Erythroblast (primary cell): ENCODE measurements at places on chromosomes 4 and X.

DNA sequence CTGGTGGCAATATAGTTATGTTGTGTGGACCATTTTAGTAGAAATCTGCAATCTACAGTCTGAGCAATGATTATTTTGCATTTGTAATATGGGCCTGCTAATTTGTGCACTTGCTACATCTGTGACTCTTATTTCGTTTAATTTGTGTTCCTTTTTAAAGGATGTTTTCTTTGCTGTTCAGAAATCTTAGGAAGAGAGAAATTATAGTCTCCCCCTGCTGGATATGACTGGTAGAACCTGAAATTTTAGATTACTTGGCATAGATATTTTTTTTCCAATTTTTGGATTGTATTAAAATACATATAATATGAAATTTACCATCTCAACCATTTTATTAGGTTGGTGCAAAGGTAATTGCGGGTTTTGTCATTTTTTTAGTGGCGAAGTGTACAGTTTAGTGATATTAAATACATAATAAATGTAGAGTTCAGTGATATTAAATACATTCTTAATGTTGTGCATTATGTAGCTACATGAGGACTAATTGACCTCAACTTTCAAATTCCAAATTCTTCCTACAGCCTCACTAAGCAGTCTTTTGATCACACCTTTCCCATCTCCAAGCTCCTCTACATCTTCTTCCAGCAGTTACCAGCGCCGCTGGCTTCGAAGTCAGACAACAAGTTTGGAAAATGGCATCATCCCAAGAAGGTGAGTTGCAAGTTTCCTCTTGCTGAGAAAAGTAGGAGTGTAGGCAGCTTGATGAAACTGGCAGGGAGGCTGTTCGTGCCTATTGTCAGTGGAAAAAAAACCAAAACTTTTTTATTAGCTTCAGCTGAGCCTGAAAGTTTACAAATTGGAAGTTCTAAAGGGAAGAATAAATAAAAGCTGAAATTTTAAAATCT, 82.2 kb downstream of the FNIP2 start:
- DNase-seq = peak; percentile 73

DNA sequence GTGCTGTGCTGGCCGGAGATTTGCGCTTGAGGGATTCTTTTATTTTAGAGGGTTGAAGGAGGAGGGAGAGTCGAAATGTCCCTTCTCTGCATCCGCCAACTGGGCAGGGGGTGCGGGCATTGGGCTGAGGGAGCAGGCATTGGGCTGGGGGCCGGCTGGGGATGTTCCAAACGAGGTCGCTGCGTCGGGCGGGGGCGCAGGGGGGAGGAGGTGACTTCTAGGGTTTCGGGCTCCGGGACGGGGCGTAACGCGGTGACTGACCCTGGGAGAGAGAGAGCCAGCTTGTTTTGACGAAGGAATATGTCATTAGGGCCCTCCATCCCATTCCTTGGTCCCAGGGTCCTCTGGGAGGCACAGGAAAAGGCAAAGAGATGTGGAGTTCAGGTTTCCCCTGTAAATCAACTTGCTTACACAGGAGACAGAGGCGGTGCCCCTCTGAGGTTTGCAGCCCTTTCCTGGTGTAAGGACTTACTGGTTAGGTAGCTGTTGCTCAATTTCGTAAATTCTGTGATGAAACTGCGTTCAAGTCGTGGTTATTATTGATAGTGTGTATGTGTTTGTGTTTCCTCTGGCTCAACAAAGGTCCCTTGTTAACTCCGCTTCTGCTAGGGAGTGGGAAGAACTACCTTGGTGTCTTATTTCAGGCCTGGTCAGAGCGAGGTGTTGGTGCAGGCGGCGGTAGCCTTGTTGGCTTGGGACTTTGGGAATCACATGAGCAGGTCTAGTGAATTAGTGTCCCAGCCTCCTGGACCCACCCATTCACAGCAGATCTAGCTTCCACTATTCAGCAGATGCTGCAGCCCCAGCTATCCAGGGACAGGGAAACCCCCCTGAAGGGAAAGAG, 716 bp downstream of the FHIP1A start:
- no peak for DNase-seq

- no peak for DNase-seq
Observed at GRCh38 chrX:142819461-142819860, 206.3 kb upstream of the SPANXN4 start.

GRCh38 chr4:82561786-82562563, at the start of gene TMEM150C:
Gene TMEM150C (minus strand): TSS chr4:82561988. CDS start chr4:82504657, 57,331 bp downstream.
- no peak for DNase-seq

DNA sequence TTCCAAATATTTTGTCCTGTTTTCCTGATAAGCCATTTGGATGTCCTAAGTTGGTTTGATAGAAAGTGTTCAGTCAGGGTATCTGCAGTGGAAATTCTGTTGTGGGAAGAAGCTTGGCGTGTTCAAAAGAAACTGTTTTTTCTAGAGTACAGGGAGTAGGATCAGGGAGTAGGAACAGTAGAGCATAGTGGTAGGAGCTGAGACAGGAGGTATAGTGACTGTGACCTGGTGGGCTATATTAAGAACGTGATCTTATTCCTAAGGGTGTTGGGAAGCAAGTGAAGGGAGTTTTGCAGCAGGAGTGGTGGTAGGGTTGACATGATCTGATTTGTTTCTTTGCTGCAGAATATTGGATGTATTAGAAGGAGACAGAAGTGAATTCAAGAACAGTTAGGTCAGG, 348.2 kb downstream of the BMPR1B start:
- DNase-seq = no peak

- no peak for DNase-seq
Observed at GRCh38 chr4:132101526-132101925, 1047.6 kb upstream of the PCDH10 start.

- no peak for DNase-seq
Observed at GRCh38 chr4:153114771-153115321, 89.4 kb upstream of the TRIM2 start.

GRCh38 chr4:133775469-133775868, 426.1 kb downstream of the PABPC4L start:
- no peak for DNase-seq

- DNase-seq = no peak
Observed at GRCh38 chr4:131113704-131114103, 2017.8 kb downstream of the C4orf33 start.

DNA sequence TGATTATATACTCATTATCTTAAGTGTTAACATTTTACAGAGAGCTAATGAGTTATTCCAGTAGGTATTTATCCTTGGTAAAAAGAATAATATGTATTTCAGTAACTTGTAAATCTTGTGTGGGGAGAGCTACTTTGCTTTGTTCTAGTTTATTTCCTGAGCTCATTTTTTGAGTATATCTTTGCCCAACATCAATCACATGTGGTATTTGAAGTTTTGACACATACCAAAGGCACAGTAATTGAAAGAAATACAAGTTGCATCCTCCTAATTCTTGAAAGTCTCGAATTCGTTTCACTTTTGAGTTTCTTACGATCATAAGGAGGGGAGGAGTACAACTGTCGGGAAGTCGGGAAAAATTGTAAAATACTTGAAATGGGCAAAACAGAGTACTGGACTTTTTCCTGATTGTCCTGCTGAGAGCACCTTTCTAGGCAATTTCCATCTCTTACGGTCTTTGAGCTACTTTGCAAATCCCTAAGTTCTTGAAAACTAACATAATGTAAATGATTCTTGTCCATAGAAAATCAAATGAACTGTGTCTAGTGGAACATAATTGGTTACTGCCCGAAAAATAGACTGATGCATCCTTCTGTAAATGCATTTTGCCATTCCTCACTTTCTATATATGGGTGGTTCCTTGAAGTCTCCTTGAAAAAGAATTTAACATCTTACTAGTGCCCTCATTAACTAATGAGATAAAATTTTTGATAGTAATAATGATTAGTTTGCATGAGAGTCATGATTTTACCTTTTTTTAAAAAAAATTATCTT, 20.6 kb downstream of the CLTRN start:
- DNase-seq = no peak

DNA sequence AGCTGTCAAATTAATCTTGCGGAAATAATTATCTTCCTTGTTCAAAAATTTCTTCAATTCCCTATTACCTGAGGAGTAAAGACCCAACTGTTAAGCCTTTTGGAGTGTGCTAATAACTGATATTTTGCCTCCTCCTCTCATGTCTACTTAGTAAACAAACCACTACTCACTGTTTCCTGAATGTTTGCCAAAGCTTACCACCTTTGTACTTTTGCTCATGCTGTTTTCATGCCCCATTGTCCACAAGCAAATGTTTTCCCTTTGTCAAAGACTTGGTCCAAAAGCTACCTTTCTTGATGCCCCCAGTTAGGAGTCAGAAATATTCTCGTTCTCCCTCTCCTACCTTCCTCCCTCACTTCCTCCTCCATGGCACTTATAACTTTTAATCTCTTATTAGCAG, 226.1 kb downstream of the ENOX2 start:
- no peak for DNase-seq

DNA sequence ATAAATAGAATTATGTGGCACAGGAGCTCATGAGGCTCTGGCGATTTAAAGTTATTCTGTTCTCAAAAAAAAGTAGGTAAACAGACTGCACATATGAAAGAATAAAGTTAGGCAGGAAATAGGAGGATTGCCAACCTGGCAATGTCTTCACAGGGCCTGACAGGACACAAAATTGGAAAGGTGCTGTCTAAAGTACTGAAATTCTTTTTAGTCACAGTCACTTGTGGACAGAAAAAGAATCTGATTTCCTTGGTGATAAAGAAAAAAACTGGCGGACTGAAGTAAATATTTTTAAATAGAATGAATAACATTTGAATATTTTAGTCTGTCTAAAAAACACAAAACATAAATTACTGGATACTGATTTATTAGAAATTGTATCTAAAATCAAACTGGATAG, 124.4 kb downstream of the VEGFC start:
- DNase-seq = no peak

DNA sequence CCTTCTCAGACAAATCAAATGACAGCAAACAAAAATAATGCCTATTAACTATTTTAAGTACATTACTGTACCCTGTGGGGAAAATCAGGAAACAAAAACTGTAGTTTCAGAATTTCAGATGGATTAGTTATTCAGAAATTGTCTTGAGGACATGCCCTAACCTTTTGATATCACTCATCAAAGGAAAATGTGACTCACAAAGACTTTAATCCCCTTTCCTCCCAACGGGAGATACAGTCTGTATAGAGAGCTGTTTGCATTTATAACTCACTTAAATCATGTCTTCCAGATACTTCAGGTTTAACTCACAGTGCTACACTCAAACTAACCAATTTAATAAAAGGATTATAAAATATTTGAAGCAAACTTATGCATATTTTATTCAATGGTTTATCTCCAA, 304.0 kb downstream of the MAPK10 start:
- DNase-seq = no peak

GRCh38 chr4:52643785-52644244, 15.3 kb downstream of the USP46 start:
- no peak for DNase-seq
